ENCODE measurements at places on chromosomes 11 and 22.

DNA sequence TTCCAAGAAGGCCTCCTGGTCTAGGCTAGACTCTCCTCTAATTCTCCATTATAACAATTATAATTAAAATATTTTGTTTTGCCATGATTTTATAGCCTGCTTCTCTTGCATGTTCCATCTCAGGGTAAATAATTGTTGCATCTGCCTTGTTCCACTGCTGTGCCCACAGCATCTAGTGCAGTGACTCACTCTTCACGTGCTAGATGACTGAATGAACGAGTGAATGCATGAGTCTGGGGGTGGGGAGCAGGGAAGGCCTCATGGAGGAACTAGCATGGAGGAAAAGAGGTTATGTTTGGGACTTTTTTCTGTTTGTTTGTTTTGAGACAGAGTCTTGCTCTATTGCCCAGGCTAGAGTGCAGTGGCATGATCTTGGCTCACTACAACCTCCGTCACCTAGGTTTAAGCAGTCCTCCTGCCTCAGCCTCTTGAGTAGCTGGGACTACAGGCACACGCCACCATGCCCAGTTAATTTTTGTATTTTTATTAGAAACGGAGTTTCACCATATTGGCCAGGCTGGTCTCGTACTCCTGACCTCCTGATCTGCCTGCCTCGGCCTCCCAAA lies 5.2 kb upstream of the OAF start:
- DNase-seq: no peak

DNA sequence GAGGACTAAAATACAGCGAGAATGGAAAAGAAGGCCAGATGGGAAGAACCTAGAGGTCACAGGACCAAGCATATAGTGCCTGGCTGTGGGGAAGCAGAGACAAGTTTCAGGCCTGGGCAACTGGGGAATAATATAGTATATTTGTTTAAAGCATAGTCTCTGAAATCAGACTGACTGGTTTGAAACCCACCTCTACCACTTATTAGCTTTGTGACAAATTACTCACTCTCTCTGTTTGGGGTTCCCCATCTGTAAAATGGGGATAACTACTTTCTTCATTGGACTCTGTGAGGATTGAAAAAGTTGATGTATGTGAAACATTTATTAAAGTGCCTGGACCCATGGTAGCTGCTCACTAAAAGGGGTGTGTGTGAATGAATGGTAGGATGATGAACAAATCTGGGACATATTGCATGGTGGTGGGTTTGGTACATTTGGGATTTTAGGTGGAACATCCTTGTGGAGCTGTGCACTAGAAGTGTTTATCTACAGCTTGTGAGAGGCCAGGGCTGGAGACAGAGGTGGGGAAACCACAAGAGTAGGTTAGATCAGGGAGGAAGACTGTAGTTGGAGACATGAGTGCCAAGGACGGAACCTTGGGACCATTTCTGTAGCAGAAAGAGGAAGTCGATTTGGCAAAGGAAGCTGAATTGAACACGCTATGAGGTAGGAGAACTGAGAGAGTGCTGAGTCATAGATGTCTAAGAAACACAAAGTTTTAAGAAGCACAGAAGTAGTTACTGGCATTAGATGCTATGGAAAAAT lies 52.6 kb downstream of the SWAP70 start:
- no peak for DNase-seq

DNA sequence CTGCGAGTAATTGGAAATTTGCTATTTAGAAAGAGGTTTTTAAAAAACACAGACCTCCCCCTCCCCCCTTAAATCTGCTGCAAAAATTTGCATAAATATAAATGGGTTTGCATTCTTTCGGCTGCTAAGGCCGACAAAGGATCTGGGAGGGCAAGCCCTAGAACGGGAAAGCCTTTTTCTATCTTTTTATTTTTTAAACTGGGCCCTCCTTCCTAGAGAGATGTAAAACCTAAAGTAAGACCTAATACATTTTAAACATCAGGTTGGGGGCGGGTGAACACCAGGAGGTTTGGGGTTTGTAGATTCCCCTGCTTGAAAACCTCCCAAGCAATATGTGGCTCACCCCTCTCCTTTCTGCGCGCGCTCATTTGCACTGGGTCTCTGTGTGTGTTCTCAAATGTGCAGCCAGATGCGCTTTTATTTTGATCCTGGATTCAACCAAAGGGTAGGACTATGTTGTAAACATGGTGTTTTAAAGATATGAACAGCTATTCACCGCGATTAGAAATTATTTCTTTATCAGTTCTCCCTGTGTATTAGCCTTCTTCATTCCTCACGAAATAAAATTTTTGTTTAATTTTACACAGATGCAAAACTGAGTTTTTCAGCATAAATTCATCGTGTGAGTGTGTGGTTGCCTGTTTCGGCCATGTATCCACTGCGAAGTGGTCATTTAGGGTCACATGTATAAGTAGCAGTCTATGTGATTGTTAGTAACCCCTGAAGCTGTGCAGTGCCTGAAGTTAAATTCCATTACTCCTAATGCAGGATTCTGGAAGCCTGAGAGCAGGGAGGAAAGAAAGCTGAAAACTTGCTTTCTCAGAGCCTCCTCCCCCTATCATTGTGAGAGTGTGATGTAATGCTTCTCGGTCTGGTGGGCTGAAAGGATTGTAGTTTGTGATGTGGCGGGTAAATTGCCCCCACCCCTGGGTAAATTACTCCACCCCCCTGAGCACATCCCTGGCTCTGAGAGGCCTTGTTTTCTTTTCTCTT lies 988 bp downstream of the TNRC6B start:
- DNase-seq: no peak

- no peak for DNase-seq
These were observed 428 bp downstream of the CDKN1C start for GRCh38 chr11:2885017-2885677.

DNA sequence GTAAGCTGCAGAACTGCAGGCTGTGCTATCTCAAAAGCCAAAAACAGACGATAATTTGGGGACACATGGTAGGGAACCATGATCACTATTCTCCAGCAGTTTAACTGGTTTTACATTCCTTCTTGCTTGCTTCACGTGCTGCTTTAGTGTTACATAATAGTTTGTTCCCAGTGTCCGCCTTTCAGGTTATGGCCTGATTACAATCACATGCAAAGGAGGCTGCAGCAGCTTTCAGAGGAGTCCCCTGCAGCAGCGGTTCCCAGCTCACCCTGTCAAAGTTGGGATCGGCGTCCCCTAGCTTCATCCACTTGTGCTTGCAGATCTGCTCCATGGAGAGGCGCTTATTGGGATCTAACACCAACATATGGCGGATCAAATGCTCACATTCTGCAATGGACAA lies 39.2 kb upstream of the APOA1 start:
- no peak for DNase-seq

DNA sequence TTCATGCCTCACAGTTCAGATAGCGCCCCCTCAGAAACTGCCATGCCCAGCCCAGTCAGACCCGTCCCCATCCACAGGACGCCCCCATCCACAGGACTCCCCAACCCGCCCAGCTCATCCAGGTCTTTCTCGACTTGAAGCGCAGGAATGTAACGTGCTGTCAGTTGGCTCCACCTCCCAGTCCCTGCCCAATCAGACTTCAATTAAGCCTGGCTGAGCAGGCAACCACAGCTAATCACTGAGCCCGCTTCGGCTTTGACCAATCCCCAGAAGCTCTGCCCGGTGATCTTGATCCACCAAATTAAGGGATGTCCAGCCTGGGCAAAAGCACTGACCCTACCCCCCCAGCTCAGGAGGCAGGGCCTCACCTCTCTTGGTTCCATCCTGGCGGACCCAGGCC lies 10.5 kb upstream of the MFNG start:
- DNase-seq: no peak

- no peak for DNase-seq
These were observed 1.2 kb downstream of the CD3E start for GRCh38 chr11:118305726-118306125.

DNA sequence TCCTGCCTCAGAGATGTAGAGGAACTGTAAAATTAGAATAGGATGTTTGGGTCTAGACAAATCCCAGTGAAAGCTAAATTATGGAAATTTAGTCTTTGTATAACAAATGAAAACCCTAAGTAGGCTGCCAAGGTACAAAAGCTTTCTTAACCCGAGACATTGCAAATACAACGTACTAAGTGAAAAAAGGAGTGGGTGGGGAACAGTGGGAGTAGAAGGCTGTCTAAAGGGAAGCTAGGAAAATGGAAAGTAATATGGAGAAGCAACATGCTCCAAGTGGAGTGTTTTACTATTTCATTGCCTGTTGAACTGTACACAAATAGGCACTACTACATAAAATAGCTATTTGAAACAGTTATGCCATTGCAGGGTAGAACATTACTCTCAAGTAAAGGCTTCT lies 6.8 kb upstream of the LIN7C start:
- no peak for DNase-seq

DNA sequence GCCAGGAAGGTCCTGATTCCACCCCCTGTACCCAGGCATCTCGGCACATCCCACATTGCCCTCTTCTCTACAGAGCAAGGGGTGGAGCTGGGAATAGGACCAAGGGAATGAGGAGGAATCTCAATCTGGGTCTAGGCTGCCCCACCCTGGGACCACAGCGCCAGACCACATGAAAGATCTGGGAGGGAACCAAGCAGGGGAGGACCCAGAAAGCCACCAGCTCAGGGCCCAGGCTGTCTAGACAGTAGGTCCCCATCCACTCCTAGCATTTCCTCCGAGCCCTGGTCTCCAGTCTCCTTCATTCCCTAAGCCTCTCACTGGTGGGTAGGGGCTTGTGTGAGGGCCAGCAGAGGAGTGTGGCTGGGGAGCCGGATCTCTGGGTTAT lies 11.6 kb downstream of the PHLDB1 start:
- DNase-seq: no peak

DNA sequence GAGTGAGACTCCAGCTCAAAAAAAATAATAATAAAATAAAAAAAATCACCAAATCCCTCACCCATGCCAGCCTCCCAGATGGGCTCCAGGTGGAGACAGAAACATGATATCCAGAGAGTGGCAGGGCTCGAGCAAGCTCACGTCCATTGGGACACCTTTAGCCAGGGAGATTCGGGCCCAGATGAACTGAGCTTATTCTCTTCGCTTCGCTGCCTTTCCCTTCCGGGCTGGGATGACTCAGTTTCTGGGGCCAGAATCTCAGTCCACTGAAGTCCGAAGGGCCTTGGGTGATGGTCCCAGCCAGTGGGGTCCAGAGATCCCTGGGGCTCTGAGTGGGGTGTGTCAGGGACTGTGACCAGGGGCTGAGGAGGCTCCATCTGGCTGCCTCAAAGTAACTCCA lies 23.0 kb upstream of the MYEOV start:
- DNase-seq: no peak

DNA sequence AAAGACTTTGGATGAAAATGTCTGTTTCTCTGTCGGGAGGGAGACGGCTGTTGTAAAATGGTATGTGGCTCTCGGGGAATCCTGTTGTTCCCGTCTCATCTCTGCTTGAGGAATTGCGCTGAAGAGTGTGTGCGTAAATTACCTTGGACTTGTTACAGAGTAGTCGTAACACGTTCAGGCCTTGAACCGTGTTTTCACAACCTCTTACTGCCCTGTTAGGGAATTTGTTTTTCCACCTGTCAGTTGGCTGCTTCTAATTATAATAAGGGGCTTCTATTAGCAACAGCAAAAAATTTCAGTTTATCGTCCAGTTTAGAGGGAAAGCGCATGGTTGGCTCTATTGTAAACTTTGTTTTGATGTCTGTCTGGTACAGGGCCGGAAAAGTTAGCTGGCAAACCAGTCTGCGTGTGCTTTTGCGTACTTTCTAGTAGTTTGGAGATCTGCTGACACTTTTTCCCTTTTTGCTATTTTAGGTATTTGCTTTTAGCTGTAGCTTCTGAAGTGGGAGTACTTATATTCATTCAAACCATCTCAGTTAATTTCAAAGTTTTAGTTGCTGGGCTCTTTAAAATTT lies 1.5 kb downstream of the HIPK3 start:
- DNase-seq: no peak

- DNase-seq: no peak
These were observed 7.6 kb downstream of the AMOTL1 start for GRCh38 chr11:94775567-94776327.

DNA sequence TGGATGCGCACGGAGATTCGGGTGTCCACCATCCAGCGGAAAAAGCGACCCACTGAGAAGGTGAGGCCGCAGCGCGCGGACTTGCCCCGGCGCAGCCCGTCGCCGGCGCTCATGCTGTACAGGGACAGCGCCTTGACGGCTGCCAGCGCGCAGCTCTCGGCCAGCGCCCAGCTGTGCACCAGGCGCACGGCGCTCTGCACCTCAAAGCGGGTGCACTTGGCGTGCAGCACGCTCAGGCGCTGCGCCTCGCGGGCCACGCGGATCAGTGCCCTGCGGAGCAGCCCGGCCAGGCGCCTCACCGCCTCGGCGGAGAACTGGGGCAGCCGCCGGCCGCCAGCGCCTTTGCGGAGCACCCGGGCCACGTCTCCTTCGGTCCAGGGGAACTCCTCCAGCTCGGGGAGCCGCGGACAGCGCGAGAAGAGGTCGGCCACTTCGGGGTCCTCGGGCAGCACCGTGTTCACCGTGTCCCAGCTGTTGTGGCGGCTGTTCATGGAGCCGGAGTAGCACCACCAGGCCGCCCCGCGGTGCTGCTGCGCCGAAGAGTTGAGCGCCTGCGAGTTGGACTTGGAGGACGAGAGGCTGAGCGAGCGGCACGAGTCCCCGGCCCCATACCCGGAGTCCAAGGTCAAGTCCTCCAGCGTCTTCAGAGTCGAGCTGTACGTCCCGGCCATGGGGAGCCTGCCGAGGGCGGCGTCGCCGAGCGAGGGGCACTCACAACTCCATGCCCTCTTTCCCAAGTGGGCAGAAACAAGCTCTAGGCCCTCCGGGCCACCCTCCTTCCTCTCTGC lies 703 bp downstream of the ABTB2 start:
- no peak for DNase-seq

- DNase-seq: no peak
These were observed 5.9 kb upstream of the ATF4 start for GRCh38 chr22:39514373-39514973.

DNA sequence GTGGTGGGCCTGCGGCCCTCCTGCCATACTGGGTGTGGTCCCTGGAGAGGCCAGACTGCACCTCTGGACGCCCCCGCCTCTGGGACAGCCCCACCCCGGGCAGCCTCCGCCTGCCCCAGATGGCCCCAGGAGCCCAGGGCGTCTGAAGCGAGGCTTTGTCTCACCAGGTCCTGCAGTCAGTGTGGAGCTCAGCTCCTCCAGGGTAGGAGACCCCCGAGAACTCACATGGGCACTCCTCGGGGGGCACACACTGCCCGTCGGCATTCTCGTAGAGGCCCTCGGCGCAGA lies 10.4 kb downstream of the MUC6 start:
- no peak for DNase-seq

GRCh38 chr11:112735470-112735869 lies 225.8 kb upstream of the NCAM1 start:
- DNase-seq: no peak

GRCh38 chr11:119473901-119474681 lies 51.1 kb upstream of the THY1 start:
- no peak for DNase-seq

DNA sequence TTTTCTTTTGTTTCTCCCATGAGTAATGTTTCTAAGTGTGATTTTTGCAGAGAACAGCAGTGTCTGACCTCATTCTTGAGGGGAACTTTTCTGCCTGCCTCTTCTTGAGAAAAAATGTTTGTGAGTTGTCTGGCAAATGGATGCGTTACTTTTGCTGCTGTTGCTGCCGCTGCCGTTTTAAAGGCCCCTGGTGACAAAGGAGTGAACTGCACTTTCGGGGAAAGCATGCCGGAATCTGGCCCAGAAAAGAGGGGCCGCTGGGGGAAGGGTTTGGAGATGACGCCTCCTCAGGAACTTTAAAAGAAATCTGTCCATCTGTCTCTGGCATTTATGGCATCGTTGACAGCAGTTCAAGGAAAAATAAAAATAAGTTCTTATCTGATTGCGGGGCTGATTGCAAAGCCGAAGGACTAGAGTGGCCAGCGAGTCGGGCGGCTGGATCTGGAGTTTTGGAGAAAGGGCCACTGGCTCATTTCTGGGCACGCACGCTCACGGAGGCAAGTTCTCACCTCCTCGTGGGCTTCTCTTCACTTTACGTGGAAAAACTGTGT lies 16.5 kb downstream of the ZBTB16 start:
- DNase-seq: no peak

All from stimulated activated CD8-positive, alpha-beta memory T cell treated with anti-CD3 and anti-CD28 coated beads, Interleukin-2, amount 100 ng/mL, for 1 hour (primary cell).